DMS79 treated with DMSO at 0.1 percent for 48 hours (cell line): ENCODE measurements at places on chromosomes 5 and 9.

DNA sequence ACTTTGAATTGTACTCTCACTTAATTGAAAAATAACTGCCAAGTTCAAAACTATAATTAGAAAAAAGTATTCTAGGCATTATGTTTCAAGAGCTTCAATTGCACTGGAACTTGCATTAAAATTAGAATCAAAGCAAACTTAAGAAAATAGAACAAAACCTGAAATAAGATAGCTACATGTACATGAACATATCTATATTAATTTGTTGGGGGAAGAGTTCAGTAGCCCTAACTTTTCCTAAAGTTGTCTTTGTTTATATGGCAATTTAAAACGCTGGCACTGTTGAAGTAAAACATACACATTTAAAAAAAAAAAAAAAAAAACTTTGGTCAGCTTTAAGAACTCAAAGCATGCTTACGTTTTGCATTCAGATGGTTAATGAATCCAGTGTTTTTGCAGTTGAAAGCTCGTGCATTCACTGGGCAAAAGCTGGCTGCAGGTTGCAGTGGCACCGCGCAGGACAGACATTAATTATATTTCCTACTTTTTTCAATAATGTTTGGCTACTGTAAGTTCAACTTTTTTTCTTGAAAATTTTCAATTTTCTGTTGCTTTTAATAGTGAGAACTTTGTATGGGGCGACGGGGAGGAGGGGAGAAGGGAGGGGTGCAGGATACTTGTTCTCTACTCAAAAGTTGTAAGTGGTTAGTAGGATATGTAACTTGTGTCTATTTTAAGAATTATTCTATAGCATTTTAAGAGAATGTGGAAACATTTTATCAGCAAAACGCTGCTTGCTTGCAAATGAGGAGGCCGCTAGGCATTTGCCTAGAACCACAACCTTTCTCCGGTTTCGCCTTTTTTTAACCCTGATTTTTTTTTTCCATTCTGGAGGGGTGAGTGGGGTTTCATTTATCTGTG lies 3.9 kb downstream of the NR2F1 start:
- peak; percentile 12 for DNase-seq

DNA sequence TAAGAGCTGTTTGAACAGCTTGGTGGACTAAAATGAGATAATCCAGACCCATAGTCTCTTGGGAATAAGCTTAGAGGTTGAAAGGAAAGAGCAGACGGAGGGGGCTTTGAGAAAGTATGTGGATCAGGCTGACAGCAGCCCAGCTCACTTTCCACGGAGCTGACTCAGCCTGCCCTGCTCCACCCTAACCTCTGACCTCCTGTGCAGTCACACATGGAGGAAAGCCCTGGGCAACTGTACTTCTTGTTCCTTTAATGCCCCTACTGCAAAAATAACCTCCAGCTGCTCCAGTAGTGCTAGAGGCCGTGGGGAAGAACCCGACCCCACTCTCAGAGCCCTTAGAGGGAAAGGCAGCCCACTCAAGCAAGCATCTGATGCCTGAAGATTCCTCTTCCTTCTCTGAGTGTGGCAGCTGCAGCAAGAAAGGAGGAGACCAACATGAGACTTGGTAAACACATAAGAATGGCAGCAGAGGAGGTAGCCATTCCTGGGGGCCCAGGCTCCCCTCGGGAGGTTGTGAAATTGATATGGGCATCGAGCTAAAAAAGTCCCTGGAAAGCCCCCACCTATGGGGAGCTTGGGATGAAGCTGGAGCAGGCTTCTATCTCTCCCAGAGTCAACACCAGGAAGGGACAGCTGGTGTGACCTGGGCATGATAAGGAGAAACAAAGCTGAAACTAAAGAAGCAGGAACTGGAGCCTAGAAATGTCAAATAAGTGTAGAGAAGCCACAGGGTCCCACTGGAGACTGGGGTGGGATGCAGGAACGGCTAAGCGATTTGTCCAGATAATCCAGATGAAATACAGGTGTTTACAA lies 204.3 kb downstream of the PIK3R1 start:
- no peak for DNase-seq

DNA sequence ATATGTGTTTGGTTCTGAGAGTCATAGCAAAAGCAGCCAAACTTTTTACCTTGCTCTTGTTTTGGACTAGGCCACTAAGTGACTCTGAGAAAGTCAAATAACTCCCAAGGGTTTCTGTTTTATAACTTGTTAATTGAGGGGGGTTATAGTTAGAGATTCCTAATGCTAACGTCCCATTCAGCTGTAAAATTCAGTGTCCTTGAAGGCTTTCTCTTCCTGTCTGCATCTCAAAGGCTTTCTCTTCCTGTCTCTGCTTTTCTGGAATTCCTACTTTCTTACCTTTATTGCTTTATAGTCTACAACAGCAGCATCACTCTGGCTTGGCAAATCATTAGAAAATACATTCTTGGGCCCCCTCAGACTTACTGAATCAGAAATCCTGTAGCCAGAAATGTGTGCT lies 479.5 kb upstream of the SEMA6A start:
- no peak for DNase-seq

- DNase-seq, result no peak
Observed at GRCh38 chr5:179409806-179410205, 64.5 kb upstream of the ADAMTS2 start.

DNA sequence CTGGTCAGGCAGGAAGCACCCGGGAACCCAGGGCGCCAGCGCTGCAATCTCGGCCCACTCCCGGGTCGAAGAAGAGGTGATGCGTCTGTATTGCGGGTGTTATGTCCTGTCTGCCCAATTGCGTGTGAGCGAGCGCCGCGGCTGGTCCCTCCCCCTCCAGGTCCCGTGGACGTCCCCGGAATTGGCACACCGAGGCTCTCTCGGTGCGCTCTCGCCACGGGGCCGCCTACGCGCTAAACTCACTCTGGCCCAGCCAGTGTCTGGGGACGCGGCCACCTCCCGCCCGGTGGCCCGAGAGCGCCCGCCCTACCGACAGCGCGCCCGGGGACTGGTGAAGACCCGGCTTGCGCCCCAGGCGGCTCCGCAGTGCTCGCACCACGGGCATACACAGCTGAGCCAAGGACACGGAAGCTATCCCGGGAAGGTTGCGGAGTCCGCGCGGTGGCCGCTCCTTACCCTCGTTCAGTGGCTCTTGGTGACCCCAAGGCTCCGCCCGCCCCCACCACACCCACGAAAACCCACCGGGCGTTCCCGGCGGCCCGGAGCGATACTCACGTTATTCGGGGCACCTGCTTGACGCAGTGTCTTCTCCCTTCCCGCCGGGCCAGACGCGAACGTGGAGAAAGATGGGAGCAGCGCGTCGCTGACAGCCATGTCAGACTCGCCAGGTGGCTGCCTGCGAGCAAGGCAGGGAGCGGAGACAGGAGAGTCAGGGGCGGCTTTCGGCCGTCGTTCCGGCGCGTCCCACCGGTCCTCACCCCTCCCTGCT lies 1.0 kb downstream of the KLF4 start:
- DNase-seq, result no peak

- DNase-seq, result peak; percentile 3
Observed at GRCh38 chr5:124895236-124895635, 148.8 kb upstream of the ZNF608 start.

- peak; percentile 13 for DNase-seq
Observed at GRCh38 chr9:114053246-114054005, 24.7 kb downstream of the AMBP start.

DNA sequence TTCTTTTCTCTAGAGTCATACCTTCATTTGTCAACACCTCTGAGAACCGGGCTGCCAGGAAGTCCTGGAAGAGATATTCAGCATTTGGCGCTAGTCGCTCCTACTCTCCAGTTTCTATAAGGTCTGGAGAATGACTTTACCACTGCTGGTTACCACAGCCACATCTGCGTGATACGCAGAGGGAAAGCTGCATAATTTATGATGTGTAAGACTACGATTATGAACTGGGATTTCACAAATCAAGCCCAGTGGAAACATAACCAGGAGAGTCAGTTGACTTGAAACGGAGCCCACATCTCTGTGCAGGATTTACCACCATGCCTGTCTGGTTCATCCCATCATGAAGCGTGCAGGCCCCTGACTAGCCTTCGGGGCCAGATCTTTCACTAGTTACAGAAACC lies 72.6 kb downstream of the FGF1 start:
- DNase-seq, result no peak

DNA sequence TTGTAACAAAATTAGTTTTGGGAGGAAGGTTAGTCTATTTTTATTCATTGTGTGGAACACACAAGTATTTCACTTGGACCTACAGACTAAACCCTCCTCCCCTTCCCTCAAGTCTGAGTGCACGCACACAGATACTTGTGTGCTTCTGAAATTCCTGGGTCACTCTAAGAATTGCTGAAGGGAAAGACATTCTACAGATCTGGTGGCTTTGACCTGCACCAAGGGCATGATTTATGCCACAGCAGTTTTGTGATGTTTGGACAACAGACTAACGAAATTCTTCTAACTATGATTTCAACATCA lies 150.5 kb downstream of the ARL15 start:
- no peak for DNase-seq

DNA sequence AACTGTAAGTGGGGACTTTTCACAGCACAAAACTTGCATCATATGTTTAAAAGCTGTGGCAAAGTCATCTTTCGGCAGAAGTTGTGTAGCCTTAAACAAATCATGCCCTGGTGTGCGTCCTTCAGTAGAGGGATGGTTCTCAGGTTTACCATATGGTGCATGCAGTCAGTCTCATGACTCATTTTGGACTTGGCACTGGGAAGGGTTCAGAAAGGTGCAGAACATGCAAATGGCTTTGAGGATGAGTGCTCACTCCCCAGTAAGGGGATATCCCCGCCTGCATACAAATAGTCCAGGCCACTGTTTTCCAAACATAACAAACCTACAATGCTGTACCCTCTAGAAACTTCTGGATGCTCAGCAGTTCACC lies 260.3 kb downstream of the NDUFS4 start:
- DNase-seq, result no peak

DNA sequence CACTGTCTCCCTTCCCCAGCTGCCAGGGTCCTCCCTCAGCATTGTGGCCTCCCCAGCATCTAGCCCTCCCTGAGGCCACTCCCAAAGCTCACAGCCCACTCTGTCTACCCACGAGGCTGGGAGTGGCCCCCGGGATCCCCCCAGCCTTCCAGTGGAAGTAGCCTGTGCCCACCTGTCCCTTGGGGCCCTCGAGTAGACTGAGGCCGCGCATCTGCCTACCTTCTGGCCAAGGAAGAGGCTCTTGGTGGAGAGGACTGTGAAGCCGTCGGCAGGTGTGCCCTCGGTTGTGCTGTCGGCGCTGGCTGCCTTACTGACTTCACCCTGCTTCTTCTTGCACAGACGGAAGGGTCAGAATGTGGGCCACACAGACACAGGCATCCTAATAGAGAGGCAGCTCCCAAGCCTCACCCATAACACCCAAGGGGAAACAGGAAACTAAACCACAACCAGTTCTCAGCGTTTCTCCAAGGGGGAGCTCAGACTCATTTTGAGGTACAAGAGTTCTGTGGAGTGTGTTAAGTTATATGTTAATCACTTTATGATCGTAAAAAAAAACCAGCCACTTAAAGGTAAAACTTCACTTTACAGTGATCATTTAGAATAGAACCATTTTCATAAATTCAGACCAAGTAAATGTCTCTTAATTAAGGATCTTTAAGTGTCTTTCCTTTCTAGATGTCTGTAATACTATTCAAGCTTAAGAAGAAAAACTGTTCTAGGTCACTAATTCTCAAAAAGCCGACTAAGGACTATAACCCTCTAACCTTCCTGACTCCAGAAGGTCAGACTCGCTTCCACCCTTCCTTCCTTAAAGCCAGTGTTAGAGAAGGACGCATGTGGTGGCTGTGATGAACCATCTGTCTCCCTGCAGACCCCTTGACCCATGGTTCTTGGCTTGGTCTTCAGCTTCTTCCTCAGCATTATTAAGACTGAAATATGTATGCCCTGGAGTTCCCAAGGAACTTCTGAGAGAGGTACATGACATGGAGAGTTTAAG lies 38.5 kb downstream of the MACROH2A1 start:
- DNase-seq, result no peak

GRCh38 chr5:60545551-60545950 lies 154.4 kb downstream of the DEPDC1B start:
- DNase-seq, result no peak

DNA sequence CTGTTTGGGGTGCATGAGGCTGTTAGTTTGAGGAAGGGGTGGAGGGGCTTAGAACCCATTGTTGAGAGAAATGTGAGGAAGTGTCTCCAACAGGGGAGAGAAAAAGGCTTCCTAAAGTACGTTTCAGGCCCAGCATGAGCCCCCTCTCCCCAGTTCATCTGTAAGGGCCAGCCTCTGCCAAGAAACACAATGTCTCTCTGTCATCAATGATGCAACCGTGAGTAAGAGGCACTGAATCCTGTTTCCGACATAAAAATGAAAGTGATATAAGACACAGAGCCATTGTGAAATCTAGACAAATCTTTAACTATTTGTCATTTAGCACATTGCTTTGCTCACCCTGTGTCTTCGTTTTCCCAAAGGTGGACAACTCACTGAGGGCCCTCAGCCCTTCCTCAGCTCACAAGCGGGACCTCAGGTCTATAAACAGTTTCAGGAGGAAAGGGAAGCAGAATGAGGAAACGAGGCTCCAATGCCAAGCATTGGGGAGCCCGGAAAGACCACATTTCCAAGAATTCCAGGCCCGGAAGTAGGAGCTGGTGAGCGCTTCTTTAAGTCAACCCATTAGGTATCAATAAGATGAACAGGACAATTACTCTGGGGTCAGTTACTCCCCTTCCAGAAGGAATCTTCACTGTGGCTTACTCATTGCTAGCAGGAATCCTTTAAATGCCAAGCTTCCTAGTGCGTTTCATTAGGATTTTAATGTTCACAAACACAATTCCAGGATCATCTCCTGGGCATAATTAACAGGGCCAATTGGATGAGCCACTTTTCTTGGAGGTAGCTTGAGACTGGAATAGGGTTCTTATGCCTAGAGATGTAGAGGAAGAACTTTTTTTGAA lies 59.0 kb upstream of the KLF4 start:
- DNase-seq, result no peak

- no peak for DNase-seq
Observed at GRCh38 chr5:93151121-93151520, 429.9 kb downstream of the NR2F1-AS1 start.

- no peak for DNase-seq
Observed at GRCh38 chr5:157820593-157821252, 38.2 kb downstream of the CLINT1 start.

GRCh38 chr9:13387734-13388067 lies 108.2 kb upstream of the MPDZ start:
- no peak for DNase-seq

DNA sequence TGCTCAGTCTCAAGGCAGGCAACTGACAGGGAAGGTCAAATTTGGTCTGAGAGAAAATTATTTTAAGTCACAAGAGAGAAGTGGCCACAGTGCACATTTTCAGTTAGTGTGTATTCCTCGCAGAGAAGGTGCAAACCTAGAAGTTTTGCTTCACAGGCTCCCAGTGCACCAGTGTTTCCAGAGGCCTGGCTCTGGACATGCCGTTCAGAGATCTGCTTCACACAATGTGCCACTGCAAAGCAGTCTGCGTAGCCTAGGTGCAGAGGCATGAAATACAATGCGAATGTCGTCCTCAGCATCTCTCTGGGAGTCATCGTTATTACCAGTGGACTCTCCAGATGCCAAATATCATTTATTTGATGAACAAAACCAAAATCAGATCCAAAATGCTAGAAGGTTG lies 147.8 kb downstream of the MAPKAP1 start:
- no peak for DNase-seq

DNA sequence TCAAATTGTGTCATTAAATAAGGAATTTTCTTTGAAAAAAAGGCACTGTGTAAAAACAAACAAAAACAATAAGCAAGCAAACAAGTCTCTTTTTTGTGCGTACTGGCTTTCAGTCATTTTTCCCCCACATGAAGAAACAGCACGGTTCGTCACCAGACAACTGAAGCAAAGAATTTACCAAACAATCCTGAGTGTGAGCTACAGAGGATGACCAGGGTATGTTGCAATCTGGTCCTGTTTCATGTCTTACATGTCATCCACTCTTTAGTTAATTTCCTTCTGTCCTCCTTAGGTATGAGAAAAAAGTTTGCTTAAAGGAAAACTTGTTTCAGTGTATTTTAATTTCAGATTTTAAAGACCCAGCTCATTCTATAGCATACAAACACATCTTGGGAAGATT lies 1080.7 kb upstream of the NUDT12 start:
- no peak for DNase-seq
